Keratinocyte (primary cell): ENCODE measurements at places on chromosomes 11 and 22. TPM values are rescaled to one million over a fixed set of nuclear protein-coding genes. Genes with fewer than 3 reads are reported as not detected.

DNA sequence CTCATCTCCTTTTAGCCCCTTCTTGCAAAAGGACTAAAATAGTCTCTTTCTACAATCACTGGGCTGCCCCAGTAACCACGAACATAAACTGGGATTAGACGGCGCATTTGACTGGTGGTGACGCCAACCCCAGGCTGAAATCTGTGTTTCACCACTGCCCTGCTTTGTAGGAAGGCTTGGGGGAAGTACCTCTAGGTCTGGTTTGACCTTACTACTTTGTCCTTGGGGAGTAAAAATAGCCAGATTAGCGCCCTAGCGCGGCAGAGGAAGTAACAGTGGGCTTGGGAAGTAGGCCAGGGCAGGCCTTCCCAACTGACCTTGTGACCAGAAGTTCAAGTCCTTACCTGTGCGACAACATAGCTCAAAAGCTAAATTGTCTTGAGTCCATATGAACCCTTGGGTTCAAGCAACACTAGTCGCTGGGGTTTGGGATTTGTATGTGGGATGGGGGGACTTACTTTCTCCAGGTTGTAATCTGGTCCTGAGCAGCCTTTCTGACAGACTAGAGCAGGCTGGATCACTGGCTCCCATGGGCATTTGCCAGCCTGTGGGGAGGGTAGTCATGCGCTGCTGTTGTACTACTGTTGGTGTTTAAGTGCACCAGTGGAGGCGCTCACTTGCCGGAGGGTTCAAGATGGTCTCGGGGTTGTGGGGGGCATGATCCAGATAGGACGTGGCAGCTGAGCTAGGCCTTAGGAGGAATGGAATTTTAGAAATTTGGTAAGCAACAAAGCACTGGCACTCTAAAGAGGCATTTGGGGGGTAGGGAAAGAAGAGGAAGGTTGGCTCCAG, 953 bp upstream of the PACS1 start:
- no peak for DNase-seq

- no peak for DNase-seq
These were observed 67.1 kb downstream of the SLC35F2 start for GRCh38 chr11:107791343-107792048.

- DNase-seq: no peak
These were observed 204.5 kb downstream of the CSNK2A3 start for GRCh38 chr11:11148596-11148995.

- no peak for DNase-seq
These were observed 29.5 kb upstream of the FCHSD2 start for GRCh38 chr11:73171436-73172161.

- DNase-seq: no peak
These were observed 10.5 kb downstream of the TPST2 start for GRCh38 chr22:26579331-26579886.

DNA sequence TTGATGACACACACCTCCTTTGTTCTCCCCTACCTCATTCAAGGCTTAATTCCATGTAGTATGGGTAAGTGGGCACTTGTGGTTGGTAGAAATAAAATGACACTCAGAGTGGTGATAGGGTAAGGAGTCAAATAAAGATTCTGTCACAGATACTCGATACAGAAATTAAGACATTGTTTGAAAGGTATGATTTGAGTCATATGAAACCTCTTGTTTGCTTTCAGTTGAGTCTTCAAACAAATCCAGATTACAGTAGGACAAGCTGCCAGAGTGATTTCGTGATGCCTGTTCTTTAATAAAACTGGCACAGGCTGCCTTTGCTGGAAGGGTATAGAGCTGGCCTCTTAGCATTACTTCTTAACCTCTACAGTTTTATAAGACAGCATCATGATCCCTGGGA, 182.4 kb downstream of the SPON1 start:
- no peak for DNase-seq

DNA sequence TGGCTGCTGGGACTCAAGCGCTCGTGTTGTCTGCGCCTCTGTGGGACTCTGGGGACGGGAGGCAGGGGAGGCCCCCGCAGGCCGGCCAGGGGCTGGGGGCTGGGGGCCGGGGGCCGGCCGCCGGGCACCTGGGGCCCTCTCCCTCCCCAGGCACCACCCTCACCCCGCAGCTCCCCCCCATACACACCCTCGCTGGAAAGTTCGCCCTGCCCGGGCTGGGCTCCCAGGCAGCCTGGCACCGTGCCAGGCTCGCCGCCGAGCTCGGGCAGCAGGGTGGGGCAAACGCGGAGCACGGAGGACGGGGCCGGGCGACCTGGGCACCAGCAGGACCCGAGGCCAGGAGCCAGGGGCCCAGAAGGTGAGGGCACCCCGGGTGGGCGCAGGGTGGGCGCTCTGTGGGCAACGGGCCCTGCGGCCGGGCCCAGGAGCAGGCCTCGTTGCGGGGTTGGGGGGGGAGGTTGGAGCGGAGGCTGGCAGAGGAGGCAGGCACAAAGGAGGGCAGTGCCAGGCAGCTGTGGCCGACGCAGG, 76.7 kb upstream of the WNT7B start:
- no peak for DNase-seq

- DNase-seq: no peak
These were observed 44.3 kb upstream of the H19 start for GRCh38 chr11:2041963-2042362.

GRCh38 chr11:7899418-7899817, 31.6 kb downstream of the OR10A6 start:
- DNase-seq: no peak

DNA sequence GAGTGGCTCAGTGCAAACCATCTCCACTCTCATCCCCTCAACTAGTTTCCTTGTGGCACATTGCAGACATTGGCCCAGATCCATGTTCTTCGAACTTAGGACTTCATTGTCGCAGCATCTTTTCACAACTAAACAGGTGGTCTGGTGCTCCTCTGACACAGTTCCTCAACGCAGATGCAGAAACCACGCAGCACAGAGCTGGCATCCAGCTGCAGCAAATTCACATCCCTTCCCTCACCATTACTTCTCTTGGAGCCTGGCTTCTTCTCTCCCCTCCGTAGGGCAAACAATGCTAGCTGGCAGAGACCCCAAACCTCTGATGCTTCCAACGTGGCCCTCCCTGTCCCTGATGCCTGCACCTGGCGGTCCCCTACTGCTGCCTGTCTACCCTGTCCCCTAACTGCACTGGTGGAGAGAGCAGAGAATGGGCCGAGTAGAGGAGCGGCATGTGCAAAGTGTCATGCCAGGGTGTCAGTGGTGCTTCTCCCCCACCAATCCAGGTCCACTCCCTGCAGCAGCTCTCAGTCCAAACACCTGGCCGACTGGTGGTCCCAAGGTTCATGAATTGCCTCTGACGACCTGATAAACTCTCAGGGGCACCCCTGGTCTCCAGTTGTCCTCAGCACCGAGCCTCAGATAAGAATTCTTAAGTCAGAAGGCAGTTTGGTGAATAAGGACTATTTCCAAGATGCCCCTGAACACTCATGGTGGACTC, 18.1 kb downstream of the TMPRSS13 start:
- DNase-seq: no peak

- peak; percentile 93 for DNase-seq
These were observed 23.9 kb upstream of the ZC3H12C start for GRCh38 chr11:110069158-110069737.

DNA sequence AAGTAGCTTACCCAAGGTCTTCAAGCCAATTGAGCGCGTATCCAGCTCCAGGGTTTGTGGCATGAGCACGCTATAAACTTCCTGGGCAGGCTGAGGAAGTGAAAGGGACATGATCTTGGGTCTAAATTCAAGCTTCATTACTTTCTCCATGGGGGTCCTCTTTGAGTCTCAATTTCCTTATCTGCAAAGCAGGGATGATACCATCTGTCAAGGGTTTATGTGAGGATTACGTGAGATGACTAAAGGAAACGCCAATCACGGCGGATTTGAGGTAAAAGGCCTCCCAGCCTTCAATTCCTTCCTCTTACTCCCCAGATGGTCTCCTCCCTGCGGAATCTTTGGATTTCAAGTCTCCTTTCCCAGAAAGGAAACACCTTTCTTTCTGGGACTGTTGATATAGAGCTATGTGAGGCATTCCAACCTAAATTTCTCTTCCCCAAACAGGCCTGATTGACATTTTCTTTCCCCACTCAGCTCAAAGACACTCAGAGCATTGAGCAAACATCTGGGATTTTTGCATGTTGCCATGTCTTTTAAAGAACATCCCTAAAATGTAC, 474.4 kb downstream of the INSC start:
- DNase-seq: no peak

DNA sequence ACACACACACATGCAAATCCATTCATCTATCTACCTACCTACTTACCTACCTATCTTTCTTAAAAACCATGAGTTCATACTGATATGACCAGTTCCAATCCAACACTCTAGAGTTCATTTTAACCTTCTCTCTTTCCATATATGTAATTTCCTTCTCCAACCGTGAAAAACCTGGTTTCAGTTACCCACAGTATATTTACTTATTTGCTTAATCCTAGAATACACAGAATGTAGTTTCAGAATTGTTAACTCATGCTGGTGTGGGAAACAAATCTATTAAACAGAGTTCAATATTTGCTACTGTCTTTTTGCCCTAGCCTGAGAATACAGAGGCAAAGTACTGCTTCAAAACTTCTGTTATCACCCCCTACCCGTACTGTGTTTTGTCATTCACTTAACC, 101.3 kb downstream of the RRM1 start:
- DNase-seq: no peak

Gene MTA2
- polyA plus RNA-seq: 29.4 to 44.3 TPM (median 39.7 TPM) in 3 replicates
